ENCODE measurements at places on chromosomes 6 and 20. TPM values are rescaled to one million over a fixed set of nuclear protein-coding genes. Genes with fewer than 3 reads are reported as not detected.

POPDC3 gene
- 21.5 TPM for total RNA-seq

FILIP1 gene
- total RNA-seq, result 0.40 TPM

ABHD16B gene
- not detected for total RNA-seq

TRIM40 gene
- total RNA-seq, result not detected

PSMB8 gene
- total RNA-seq, result 16.6 TPM

Data from A549 treated with dexamethasone at 1 μM for 4 hours (cell line).